Activated CD4-positive, alpha-beta T cell treated with anti-CD3 and anti-CD28 coated beads, Interleukin-2, amount 50 U/mL, for 1 hour (primary cell): ENCODE measurements at places on chromosomes 6 and 20.
A peak's percentile ranks its signal among the peaks of the same experiment; 100 is the strongest.

GRCh38 chr6:151075930-151076555 lies 163.7 kb upstream of the AKAP12 start:
- no peak for DNase-seq

- DNase-seq, result no peak
These were observed 6.9 kb upstream of the SUMO4 start for GRCh38 chr6:149393002-149393679.

- no peak for DNase-seq
These were observed 109.3 kb upstream of the MTHFD1L start for GRCh38 chr6:150756173-150756572.

GRCh38 chr6:134602123-134602522 lies 284.2 kb upstream of the SGK1 start:
- no peak for DNase-seq

GRCh38 chr6:88166493-88167351 lies 575 bp upstream of the CNR1 start:
- DNase-seq, result no peak

GRCh38 chr6:34638834-34639736 lies 57.5 kb downstream of the ILRUN start:
- no peak for DNase-seq

- DNase-seq, result no peak
These were observed 415.9 kb downstream of the CD83 start for GRCh38 chr6:14533446-14533845.

DNA sequence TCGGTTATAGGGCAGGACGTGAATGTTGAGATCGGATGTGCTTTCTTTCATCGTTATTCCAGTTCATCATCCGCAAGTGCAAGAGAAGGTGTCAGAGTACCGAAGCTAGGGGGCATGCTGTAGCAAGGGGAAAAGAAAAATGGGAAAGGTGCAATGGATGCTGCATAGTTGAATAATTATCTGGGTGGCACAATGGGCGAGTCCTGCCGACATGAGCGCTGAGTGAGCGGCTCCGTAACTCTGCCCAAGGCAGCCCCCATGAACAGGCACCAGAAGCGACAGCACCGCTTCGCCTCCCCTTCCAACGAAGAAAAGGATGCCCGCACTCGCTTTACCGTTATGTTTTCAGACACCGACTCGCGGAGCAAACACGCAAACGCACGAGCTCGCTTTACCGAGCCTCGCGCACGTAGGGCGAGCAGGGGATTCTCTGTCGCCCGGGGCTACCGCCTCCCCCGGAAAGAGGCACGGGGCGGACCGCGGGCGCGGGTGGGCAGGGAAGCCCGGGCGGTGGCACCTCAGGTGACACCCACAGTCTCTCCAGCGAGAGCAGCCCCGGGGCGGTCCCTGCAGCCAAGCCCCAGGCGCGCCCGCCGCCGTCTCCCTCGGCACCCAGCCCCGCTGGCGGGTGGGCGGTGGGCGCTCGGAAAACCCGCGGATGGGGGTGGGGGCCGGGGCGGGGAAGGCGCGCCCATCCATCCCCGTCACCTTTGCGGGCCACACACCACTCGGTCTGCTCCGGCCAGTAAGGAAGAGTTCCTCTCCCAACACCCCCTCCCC lies 654 bp downstream of the WASF1 start:
- peak; percentile 57 for DNase-seq

DNA sequence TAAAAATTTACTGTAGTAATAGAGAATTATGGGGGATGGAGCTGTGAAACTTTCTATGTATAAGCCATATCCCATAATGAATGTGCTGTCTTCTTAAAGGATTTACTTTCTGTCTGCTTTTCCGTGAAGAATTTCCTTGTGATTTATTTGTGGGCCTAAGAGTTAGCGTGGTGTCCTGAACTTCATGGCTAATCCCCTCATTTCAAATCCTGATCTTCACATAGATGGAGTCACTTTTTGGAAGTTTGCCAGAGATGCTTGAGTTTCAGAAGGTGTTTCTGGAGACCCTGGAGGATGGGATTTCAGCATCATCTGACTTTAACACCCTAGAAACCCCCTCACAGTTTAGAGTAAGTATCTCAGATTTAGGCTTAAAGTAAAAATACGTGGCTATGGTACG lies 19.4 kb upstream of the CLDN20 start:
- DNase-seq, result no peak

DNA sequence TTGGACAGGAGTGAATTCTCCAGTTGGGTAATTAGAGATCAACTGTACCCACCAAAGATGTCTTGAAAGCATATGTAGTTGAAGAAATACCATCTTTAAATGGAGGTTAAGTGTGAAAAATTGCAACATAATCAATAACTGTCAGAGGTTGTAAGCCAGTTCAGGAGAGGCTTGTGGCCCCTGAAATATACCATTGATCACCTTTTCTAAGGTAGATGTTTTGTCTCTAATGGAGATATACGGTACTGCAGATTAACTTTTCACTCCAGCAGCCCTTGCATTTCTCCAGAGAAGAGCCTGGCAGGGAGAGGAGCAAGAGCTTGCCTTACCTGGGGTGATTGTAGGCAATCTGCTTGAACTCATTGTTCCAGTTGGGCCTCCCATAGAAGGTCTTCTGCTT lies 48.8 kb downstream of the NOX3 start:
- no peak for DNase-seq

GRCh38 chr6:34926655-34927054 lies 37.6 kb downstream of the ANKS1A start:
- DNase-seq, result no peak
